ENCODE measurements at places on chromosomes 2 and 18.

DNA sequence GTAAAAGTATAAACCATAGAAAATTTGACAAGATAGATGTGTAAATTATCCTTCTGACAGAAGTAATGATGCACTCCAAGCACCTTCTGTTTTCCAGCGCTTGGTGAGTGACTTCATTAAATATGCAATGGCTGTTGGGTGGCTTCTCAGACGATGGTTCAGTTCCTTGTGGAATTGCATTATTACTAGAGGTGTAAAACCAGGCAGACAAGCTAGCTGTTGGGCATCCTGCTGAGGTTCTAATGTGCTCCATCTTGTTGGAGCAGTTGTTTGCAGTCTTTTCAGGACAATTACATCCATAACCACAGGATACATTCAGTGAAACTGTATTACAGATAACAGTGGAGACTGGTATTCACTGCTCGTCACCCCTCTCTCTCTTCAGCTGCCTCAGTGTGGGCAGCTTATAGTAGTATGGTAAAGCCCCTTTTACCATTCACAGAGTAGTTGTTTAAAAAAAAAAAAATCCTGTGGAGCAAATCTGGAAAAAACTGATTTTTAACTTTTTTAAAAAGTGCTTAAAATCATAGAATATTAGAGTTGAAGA is 143.5 kb downstream of the AGPS start:
- no peak for DNase-seq

- no peak for DNase-seq
These were observed 255.3 kb upstream of the POU3F3 start for GRCh38 chr2:104598636-104599035.

DNA sequence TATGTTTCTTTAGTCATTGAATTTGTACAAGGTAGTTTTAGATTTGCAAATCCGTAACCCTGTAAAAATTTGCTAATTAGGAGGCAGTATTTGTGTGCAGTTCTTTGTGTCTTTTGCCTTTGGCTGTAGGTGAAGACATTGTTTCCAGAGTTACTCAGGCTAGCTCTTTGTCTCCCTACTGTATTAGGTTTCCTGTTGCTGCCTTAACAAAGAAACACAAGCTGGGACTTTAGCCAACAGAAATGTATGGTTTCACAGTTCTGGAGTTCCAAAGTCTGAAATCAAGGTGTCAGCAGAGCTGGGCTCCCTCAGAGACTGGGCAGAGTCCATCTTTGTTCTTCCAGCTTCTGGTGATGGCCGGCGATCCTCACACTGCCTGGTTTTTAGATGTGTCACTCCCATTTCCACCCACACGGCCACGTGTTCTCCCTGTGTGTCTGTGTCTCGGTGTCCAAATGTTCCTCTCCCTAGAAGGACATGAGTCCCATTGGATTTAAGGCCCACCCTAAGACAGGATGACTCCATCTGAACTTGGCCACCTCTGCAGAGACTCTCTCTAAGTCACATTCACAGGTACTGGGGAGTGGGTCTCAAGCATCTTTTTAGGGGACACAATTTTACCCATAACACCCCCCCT is 309.7 kb downstream of the GALR1 start:
- no peak for DNase-seq

- no peak for DNase-seq
These were observed 139.4 kb upstream of the CELF4 start for GRCh38 chr18:37705016-37705415.

GRCh38 chr2:119914266-119914665 is 98.6 kb upstream of the EPB41L5 start:
- DNase-seq = no peak
